ENCODE measurements at places on chromosomes 1 and 21. TPM values are rescaled to one million over a fixed set of nuclear protein-coding genes. Genes with fewer than 3 reads are reported as not detected.

- DNase-seq = no peak
Measured at GRCh38 chr1:6265151-6265550, 4.3 kb upstream of the GPR153 start.

DNA sequence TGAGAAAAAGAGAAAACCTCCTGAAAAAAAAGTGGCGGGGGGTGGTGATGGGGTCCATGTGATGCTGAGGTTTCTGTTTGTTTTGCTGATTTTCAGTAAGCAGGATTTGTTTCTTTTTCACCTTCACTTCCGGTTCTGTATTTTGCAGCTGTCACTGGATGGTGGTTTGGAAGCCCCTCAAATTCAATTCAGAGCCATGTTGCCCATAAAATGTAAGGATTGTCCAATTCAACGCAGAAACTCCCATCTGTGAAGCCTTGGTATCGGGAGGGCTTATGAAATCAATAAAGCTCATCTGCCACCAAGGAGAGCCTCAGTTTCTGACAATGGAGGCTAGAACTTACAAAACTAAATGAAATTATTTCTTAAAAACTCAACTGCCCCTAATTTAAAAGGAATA is 12.1 kb downstream of the CAPN8 start:
- DNase-seq = no peak

- DNase-seq = no peak
Measured at GRCh38 chr1:116997066-116997465, 4.5 kb upstream of the CD101 start.

DNA sequence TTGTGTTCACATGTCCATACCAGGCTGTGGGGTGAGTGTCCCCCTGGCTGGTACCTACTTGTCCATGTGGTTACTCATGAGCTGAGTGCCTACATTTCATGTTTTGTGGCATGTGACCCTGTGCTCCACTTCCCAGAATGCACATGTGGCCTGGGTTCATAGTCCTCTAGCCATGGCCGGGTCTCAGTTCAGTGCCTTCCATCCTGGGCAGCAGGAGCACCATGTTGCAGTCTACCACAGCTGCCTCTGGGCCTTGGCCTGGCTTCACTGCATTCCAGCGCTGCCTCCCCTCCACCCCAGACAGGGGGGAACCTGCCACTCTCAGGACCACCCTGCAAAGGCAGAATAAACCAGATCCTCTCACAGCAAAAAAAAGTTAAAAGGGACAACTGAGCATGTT is 5.5 kb downstream of the CEPT1 start:
- DNase-seq = no peak

- DNase-seq = no peak
Measured at GRCh38 chr1:185350027-185350442, 33.0 kb upstream of the IVNS1ABP start.

DNA sequence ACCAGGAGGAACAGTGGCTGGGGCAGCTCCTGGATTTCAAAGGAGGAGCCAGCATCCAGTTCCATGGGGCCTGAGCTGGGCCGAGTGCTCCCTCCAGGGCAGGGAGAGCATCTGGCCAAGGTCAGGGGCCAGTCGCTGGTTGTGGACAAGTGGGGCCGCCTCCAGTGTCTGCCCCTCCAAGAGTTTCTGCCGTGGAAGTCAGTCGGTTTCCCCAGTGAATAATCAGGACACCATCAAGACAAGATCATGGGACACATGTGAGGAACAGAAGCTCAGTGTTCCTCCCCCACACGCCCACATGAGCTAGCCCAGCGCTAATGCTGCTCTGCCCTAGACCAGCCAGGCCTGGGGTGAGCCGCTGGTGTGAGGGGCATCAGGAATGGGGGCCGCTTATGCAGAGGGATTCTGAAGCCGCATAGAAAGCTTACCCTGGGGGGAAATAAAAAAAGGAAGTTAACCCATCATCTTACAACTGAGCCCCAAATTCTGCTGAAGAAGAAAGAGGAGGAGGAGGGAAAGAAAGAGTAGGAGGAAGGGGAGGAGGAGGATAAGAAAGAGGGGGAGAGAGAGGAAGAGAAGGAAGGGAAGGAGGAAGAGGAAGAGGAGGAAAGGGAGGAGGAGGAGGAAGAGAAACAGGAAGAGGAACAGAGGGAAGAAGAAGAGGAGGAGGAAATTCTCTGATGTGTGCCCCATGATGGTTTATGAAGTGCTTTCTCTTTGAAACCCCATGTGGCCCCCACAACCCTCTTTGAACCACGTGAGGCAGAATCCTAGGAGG is 198.4 kb downstream of the MATN1 start:
- DNase-seq = no peak

DNA sequence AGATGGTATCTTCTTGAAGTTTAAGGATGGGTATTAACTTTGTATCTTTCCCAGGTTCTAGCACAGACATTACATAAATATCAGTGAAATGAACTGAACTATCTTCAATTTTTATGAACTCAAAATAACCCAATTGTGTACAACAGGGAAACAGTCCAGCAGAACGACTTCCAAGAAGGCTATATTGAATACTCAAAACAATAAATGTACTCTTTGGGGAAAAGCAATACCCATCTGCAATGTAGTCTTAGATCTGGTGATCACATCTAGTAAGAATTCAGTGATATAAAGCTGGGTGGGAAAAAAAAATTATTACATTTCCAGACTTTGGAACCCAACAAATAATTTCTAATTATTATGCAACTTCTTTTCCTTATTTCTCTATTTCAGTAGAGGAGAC is 33.1 kb upstream of the GORAB start:
- DNase-seq = no peak

DNA sequence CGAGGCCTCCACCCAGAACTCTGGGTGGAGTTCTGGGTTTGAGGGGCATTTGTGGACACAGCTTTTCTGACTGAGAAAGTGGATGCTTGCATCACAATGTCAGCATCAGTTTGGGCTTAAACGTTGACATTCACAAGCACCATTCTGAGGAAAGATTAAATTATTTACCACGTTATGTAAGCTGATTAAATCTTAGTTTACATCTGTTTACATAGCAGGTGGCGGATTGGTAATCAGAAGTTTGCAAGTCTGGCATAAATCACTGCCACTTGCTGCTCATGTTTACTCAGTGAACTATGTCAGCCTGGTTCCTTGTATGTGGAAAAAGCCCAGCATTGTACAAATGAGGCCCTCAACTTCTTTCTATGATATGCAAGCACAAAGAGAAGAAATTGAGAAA is 310.1 kb downstream of the PAPPA2 start:
- no peak for DNase-seq

- no peak for DNase-seq
Measured at GRCh38 chr1:27153927-27154358, 982 bp downstream of the SLC9A1 start.

DNA sequence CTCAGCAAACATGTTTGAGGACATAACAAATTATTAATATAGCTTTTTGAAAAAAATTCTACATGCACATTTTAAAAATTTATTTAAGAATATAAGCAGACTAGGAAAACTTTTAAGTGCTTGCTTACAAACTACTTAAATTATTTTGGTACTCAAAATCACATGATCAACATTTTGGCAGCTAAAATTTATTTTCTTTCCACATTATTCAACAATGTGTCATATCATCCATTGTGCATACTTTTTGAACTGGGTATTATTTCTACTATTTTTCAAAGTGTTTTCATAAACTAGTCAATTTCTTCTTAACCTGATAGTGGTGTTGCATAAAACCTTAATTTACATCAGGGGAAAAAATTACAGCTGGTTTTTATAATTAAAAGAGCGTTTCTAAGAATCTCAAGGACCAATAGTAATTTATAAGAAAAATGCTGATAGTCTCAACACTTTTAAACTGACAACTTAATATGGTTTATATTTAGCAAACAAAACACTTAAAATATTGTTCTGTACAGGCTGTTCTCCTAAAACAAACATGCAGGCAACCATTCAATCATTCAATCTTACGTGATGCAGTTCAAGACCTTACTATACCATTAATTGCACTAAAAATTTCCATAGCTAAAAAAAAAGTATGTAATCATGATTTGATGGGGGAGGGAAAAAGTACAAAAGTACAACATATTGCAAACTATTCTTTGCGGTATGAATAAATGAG is 105.0 kb downstream of the GPATCH2 start:
- DNase-seq = no peak

- DNase-seq = no peak
Measured at GRCh38 chr1:162117039-162117774, 47.7 kb downstream of the NOS1AP start.

- no peak for DNase-seq
Measured at GRCh38 chr21:32083197-32083596, 195.7 kb downstream of the MIS18A start.

DNA sequence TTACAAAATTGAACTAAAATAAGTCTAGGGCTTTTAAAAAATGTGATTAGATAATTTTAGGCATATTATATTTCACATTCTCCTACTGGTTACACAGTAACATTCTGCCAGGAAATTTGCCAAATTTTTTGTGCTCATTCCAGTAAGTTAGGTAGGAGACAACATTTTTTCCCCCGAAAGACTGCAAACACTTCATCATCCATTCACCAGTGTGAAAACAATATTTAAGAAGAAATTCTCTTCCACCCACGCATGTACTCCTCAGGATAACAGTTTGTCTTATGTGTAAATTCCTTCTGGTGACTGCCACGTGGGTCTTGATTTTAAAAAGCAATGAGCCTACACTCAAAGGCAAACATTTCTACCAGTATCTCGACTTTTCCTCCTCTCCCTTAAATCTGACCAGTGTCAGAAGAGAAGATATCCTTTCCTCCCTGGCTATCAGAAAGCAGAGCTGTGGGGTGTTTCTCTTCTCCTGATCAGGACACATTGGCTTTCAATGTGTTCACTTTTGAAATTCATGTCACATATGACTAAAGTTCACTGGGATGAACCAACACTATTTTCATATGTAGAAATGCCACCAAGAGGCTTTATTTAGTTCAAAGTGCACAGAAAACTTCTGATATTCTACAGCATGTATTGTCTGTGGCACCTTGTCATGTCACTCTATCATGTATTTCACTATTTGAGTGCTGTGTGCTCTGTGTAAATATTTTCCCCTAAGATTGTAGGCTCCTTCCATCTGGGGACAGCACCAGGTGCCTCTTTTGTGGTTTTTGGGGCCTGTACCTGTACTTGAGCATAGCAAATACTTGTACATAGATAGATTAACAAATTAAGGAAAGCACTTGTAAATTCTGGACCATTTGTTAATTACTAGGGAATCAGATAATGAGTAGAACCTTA is 38.6 kb downstream of the LHX9 start:
- DNase-seq = no peak

GRCh38 chr1:80917826-80918225 is 882.9 kb upstream of the ADGRL2 start:
- DNase-seq = no peak

GRCh38 chr1:167474191-167474641 is 44.1 kb downstream of the CD247 start:
- DNase-seq = no peak

- no peak for DNase-seq
Measured at GRCh38 chr1:197093226-197093885, 26.3 kb upstream of the F13B start.

GRCh38 chr1:9861360-9861759 is 37.6 kb upstream of the CLSTN1 start:
- DNase-seq = no peak

DNA sequence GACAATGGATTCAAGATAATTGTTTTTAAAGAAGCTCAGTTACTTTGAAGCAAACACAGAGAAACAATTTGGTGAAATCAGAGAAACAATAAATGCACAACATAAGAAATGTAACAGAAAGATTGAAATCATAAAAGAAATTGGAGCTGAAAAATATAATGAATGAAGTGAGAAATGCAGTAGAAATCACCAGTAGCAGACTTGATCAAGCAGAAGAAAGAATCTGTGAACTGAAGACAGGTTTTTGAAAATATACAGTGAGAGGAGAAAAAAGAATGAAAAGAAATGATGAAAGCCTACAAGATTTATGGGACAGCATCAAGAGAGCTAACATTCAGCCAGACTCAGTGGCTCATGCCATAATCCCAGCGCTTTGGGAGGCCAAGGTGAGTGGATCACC is 4.2 kb upstream of the SELP start:
- DNase-seq = no peak

The SAMD13 gene
- total RNA-seq = 0.73 TPM

The TIE1 gene
- total RNA-seq = 0.55 TPM

The MANEAL gene
- 4.5 TPM for total RNA-seq

The SPRR2F gene
- total RNA-seq = not detected

The KRTAP13-2 gene
- not detected for total RNA-seq

Data from activated CD8-positive, alpha-beta memory T cell treated with anti-CD3 and anti-CD28 coated beads, Interleukin-2, amount 10 ng/mL, durations not matched to agents 7 days and 5 days (primary cell).